Mesothelial cell of epicardium (in vitro differentiated cells): ENCODE measurements at places on chromosomes 16 and 17. TPM values are rescaled to one million over a fixed set of nuclear protein-coding genes. Genes with fewer than 3 reads are reported as not detected.

CEP295NL gene
- total RNA-seq = 3.2 to 4.2 TPM (median 3.8 TPM) in 3 replicates

CD300C gene
- total RNA-seq = not detected in 3 replicates

MARVELD3 gene
- total RNA-seq = 15.2 to 16.7 TPM (median 16.4 TPM) in 3 replicates

ZSCAN10 gene
- total RNA-seq = 0.09 to 0.42 TPM in 2 of 3 replicates, not detected in the other

CARHSP1 gene
- 78.6 to 84.2 TPM (median 80.3 TPM) in 3 replicates for total RNA-seq

BRIP1 gene
- total RNA-seq = 12.3 to 13.3 TPM (median 12.8 TPM) in 3 replicates

CPNE7 gene
- total RNA-seq = 1.2 to 1.7 TPM (median 1.2 TPM) in 3 replicates

PLLP gene
- 1.1 to 1.8 TPM (median 1.2 TPM) in 3 replicates for total RNA-seq

PRAC2 gene
- 7.3 to 8.5 TPM (median 7.9 TPM) in 3 replicates for total RNA-seq

CRAMP1 gene
- 42.5 to 44.8 TPM (median 43.2 TPM) in 3 replicates for total RNA-seq

C16orf86 gene
- total RNA-seq = 1.2 to 2.0 TPM (median 1.8 TPM) in 3 replicates

PLXDC1 gene
- total RNA-seq = 15.4 to 18.6 TPM (median 17.0 TPM) in 3 replicates

CCL16 gene
- total RNA-seq = not detected in 3 replicates

ITGB3 gene
- 1.0 to 1.5 TPM (median 1.1 TPM) in 3 replicates for total RNA-seq

SLFN5 gene
- total RNA-seq = 46.2 to 50.0 TPM (median 46.9 TPM) in 3 replicates
